Right ventricle myocardium superior (tissue), 1 donor: ENCODE measurements at places on chromosomes 13 and 19. TPM values are rescaled to one million over a fixed set of nuclear protein-coding genes. Genes with fewer than 3 reads are reported as not detected.

Gene EID2B
- total RNA-seq, result 1.7 TPM

Gene LILRA5
- total RNA-seq, result 1.3 TPM

Gene WDR87
- not detected for total RNA-seq

Gene ZNF616
- total RNA-seq, result 4.8 TPM

Gene CPB2
- total RNA-seq, result not detected

Gene SPTBN4
- 4.5 TPM for total RNA-seq

Gene FBXW9
- 2.0 TPM for total RNA-seq

Gene ANKLE1
- 0.13 TPM for total RNA-seq

Gene LGALS14
- total RNA-seq, result not detected

Gene LRRC63
- not detected for total RNA-seq

Gene ZNF99
- total RNA-seq, result 0.05 TPM

Gene ZNF709
- 1.4 TPM for total RNA-seq

Gene C19orf81
- 2.5 TPM for total RNA-seq

Gene NCR1
- not detected for total RNA-seq

Gene DZIP1
- 3.9 TPM for total RNA-seq

Gene S1PR5
- 0.13 TPM for total RNA-seq

Gene KASH5
- not detected for total RNA-seq

Gene PROSER3
- total RNA-seq, result 5.9 TPM
